NCI-H1930 (cell line): ENCODE measurements at places on chromosomes 12 and 14.

- no peak for DNase-seq
Observed at GRCh38 chr14:34629344-34629656, 648 bp downstream of the SNX6 start.

GRCh38 chr14:52351233-52352060 lies 37.3 kb downstream of the PTGER2 start:
- DNase-seq = no peak

DNA sequence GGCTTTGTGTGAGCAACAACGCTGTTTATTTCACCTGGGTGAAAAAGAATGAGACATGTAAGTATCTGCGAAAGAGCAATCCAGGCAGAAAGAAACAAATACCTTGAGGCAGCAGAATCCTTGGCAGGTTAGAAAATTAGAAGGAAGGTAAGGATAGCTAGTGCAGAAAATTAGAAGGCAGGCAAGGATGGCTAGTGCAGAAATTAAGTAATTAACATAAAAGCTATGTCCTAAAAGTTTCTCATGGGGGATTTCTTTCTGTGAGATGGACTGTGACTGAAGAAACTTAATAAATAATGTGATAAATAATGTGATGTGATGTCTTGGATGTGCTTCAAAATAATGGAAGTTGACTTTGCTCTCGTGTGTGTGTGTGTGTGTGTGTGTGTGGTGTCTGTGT lies 9.9 kb upstream of the TRIP11 start:
- no peak for DNase-seq

GRCh38 chr14:100683578-100683977 lies 43.1 kb upstream of the DLK1 start:
- DNase-seq = no peak

DNA sequence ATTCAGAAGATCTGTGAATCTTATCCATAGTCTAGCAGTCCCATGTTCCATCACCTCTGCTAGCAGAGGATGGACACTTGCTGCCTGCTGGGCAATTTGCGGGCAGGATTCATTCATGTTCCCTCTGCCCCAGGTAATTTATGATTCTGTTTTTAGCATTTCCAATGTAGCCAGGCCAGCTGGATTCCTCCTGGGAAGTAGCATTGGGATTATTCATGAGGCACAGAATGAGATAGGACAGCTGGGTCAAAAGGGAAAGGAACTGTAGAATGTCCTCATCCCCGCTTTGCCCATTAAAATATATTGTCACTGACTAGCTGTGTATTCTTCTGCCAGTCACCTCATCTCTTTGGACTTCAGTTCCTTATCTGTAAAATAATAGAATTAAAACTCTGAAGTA lies 68.7 kb downstream of the SLC35F4 start:
- no peak for DNase-seq

DNA sequence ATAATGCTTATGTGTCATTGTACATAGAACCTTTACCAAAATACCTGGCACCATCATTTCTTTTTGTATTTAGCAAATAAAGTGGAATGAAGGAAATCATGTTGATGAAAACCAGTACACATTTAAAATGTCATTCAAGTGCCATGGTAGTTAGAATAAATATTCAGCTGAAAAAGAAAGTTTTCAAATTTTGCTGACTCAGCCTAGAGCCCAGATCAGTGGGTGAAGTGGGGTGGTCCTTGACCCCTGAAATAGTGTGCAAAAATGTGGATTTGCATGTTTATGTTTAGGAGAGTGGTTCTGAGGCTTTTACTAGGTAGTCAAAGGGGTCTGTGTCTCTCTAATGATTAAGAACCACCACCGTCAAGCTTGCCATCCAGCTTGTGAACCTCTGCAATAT lies 418.7 kb downstream of the ETNK1 start:
- DNase-seq = no peak

DNA sequence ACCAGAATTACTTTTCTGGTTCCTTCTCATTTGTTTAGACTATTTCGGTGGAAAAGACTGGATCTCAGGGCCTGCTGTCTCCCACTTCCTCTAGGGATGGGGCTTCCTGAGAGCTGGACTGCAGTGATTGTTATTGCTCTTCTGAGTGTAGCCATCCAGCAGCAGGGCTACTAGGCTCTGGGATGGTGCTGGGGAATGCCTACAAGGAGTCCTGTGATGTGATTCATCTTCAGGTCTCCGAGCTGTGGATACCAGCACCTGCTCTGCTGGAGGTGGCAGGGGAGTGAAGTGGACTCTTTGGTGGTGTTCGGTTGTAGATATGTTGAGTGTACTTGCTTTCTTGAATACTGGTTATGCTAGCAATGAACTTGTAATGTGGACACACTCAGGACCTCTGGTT lies 42.7 kb downstream of the AEBP2 start:
- no peak for DNase-seq

DNA sequence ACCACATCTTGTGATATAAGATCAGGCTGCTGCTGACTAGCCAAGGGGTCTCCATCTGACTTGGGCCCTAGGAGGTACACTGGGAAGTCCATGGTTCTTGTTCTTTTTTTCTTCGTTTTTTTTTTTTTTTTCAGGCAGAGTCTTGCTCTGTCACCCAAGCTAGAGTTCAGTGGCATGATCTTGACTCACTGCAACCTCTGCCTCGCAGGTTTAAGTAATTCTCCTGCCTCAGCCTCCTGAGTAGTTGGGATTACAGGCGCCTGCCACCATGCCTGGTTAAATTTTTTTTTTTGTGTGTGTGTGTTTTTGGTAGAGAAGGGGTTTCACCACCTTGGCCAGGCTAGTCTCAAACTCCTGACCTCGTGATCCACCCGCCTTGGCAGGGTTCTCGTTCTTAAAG lies 178.2 kb downstream of the RMST start:
- DNase-seq = no peak

- no peak for DNase-seq
Observed at GRCh38 chr12:20863056-20863455, 52.6 kb downstream of the SLCO1B3 start.

GRCh38 chr12:124499898-124500244 lies 67.5 kb downstream of the NCOR2 start:
- DNase-seq = no peak

GRCh38 chr12:103278329-103278728 lies 217.4 kb downstream of the C12orf42 start:
- no peak for DNase-seq

- DNase-seq = no peak
Observed at GRCh38 chr12:32921397-32921796, 24.8 kb upstream of the PKP2 start.

DNA sequence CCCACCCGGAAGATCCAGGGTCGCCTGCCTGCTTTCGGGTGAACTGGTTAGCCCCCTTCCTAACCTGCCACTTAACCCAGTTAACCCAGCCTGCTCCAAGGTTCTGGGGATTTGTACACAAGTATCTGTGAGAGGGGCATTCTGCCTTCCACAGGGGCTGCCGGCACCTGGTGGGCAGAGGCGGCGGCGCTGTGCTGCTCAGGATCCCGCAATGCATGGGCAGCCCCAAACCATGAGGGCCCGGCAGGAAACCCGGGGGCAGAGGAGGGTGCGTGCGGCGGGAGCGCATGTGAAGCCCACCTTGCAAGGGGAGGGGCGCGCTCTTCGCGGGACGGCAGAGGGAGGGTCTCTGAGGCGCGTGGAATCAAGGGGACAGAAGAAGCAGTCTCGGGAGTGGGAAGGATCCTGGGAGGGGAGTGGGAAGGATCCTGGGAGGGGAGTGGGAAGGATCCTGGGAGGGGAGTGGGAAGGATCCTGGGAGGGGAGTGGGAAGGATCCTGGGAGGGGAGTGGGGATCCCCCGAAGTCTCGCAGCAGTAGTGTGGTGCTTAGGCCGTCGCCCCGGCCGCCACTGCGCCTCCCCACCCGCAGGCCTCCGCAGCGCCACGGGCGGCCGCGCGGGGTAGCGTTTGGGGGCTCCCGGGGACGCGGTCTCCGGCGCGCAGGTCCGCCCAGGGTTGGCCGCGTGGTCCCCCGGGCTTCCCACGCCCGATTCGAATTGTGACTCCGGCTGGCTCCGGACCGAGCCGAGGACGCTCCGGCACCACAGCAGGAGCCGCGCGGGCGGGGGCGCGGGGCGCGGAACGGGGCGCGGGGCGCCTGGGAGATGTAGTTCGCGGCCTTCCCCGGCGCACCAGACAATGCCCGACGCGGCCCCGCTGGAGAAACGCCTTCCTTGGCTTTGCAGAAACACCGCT lies 4.9 kb upstream of the MTA1 start:
- DNase-seq = peak; percentile 60

- no peak for DNase-seq
Observed at GRCh38 chr12:18439541-18439940, 178.2 kb downstream of the PIK3C2G start.

DNA sequence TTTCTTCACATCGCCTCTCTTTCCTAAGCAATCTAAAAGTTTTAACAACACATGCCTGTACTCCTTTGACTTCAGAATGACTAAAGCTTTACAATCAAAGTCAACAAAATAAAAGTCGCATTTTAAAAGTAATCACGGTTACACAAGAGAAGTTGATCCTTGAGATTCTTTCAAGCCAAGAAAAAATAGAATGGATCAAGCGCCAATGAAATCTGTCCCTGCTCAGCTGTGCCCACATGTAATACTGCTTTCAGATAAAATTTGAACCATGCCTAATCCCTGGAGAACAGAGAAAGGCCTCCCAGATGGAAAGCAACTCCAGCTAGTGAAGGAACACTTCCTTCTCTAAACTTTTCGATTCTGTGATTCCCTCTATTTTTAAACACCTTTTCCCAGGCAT lies 113.1 kb downstream of the FBXL14 start:
- no peak for DNase-seq

DNA sequence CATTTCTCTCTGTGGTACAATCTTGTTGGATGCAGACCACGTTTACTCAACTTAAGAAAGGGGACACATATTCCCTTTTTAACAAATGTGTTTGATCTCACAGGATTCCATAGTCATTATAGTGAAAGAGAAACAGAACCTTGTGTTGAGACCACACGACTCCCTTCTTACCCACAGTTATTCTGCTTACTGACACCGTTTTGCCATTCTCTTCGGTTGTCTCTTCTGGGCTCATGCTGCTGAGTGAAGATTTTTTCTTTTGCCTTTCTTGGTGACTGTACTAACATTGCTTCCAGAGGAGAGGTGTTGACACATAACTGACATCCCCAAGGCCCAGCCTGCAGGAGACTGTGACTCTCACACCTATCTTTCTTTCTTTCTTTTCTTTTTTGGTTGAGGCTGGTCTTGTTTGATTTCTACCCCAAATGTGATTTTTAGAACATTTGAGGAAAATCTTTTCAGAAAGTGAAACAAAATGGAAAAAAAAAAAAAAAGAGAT lies 61.2 kb upstream of the OTOGL start:
- no peak for DNase-seq

- no peak for DNase-seq
Observed at GRCh38 chr14:74599946-74600345, 12.1 kb downstream of the LTBP2 start.

GRCh38 chr12:84604551-84604950 lies 308.0 kb downstream of the SLC6A15 start:
- no peak for DNase-seq

- DNase-seq = no peak
Observed at GRCh38 chr12:124756760-124757159, 106.9 kb downstream of the SCARB1 start.

- no peak for DNase-seq
Observed at GRCh38 chr12:70609203-70609602, 28.0 kb downstream of the PTPRB start.

DNA sequence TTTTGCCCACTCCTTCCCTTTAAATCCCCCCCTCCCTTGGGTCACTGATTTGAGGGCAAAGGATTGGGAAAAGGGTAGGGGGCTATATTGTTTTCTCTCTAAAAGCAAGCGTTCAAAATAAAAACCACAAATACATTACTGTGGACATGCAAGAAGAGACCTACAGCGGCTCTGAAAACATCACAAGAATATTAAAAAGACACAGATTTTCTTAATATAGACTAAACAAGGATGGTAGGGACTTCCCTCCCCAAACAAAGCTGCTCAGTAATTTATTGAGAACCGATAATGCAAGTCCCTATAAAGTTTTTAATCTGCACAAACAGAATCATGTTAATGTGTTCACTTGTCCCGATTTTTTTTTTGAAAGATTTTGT lies 12.9 kb downstream of the TBX3 start:
- DNase-seq = no peak

- no peak for DNase-seq
Observed at GRCh38 chr14:29814156-29815015, 113.3 kb downstream of the PRKD1 start.

GRCh38 chr14:65366802-65367565 lies 45.5 kb upstream of the FUT8 start:
- no peak for DNase-seq

DNA sequence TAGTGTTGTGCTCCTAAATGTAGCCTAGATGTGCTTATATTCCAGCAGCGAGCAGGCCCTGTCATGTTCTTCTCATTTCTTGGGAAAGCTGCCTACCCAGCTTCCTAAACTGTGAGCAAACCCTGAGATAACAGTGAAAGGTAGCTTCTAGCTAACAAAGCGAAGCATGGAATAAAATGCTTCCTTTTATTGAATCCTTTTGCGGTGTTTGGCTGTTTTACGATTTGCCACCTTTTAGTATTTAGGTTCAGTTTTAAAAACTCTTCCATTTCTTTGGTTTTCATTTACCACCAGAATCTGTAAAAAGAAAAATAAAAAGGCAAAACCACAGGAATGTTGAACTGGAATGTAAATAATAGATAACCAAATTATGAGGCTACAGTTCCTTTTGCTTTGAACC lies 5.0 kb upstream of the PKP2 start:
- DNase-seq = no peak

DNA sequence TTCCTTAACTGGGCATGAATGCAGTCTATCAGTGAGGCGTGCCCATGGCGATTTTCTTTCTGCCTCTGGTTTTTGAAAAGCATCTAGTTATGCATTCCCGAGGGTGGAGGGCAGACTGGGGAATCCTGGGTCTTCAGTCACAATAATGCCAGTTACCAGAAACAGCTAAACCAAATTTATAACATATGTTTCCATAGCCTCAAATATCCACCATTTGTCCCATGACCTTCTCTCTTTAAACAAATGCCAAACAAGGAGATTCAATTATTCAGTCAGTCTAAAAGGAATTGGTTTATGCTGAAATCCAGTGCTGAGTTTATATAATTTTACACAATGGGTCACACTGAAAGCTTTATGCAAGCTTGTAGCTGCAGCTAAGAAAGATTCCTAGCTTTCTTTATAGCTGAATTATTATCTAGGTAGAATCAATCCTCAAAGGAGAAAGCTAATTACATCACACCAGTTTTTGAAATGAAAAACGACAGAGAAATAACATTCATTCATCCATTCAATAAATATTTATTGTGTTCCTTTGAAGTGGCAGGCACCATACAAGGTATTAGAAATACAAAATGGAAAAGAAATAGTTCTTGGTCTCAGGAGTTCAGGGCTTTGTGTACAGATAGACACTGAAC lies 131.3 kb upstream of the RAP1B start:
- DNase-seq = no peak

DNA sequence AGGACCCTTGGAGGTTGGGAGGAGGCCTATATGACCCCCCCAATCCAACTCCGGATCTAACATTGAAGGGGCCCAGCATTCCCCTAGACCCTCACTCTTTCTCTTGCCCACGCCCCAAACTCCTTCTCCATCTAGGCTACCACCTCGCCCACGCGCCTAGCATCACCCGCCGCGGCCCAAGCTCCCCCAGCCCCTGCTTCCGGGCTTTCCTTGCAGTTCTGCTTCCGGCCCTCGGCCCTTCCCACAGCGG lies 445 bp downstream of the CERS5 start:
- no peak for DNase-seq

GRCh38 chr14:54686871-54687749 lies 120.2 kb downstream of the SAMD4A start:
- DNase-seq = no peak
